MV-4-11 (cell line): ENCODE measurements at places on chromosomes 1 and 21.

GRCh38 chr1:68767941-68768340 lies 271.1 kb upstream of the DEPDC1 start:
- DNase-seq: no peak

DNA sequence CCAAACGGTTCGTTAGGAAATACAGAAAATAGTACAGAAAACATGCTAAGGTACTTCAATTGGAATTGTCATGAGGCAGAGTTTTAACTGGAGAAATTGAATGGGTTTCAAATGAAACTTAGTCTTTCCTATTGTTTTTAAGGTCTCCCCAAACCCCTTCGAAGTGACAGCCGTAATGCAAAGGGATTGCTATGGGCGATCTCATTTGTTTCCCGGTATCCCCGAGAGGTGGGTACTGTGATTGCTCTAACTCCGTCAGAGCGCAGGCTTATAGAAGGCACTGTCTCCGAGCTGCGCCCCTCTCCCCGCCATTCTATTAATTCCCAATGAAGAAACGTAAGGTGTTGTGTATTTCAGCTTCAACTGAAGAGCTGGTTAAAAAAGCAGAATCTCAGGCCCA lies 22.0 kb upstream of the RNF187 start:
- DNase-seq: no peak

GRCh38 chr1:56129837-56130236 lies 449.5 kb downstream of the PLPP3 start:
- DNase-seq: no peak

DNA sequence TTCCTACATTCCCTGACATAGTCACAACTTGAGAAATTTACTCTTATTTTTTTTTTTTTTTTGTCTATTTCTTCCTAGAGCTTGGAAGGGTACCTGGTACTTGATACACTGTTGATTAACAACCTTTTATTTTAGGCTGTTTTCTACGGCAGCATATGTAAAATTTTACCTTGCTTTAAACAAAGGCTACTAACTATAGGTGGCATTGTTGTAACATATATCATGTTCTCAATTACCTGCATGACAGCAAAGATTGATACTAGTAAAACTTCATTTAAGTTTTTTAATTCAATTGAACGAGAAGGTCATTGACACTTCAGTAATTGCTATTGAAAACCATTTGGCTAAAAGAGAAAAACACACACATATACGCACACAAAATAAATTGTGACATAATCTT lies 238.3 kb upstream of the ESRRG start:
- DNase-seq: no peak

GRCh38 chr1:165354739-165355138 lies 1.8 kb downstream of the LMX1A start:
- no peak for DNase-seq

DNA sequence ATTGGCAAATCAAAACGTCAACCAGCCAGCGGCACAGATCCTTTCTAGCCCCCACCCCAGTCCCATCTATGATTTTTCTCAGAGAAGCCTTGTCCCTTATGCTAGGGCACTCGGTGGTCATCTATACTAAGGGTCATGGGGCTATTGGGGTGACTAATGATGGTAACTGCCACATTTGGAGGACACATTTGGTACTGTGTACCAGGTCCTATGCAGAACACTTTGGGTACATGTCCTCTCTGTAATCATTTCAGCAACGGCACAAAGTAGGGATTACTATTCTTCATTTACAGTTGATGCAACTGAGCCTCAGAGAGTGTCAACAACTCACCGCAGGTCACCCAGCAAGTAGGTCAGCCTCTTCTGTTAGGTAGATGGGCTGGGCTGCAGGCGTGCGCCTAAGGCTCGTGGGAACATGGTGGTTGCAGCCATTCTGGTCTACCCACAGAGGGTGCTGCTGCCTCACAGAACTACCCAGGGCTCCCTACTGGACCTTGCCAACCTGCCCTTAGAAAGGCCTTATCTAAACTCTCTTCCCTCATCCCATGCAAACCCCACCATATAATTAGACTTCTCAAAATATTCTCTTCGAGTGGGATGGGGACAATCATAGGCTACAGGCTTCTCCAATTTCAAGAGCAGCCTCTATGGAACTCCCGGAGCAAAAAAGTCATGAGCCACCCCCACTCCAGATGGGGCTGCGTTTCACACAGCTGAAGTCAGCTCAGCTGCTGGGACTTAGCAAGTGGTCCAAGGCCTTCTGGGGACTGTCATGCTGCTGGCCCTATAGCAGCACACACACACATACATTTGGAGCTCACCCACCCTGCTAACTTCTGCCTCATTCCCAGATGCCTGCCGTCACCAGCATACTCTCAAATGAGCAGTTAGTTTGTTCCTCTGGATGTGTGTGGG lies 5.8 kb upstream of the SDHB start:
- peak; percentile 72 for DNase-seq

- DNase-seq: no peak
These were observed 459 bp downstream of the SERBP1 start for GRCh38 chr1:67429528-67430357.
